Left cardiac atrium (tissue), 4 donors: ENCODE measurements at places on chromosomes 2 and 18.

GRCh38 chr2:101047774-101048173 lies 45.7 kb downstream of the RPL31 start:
- no peak for DNase-seq

DNA sequence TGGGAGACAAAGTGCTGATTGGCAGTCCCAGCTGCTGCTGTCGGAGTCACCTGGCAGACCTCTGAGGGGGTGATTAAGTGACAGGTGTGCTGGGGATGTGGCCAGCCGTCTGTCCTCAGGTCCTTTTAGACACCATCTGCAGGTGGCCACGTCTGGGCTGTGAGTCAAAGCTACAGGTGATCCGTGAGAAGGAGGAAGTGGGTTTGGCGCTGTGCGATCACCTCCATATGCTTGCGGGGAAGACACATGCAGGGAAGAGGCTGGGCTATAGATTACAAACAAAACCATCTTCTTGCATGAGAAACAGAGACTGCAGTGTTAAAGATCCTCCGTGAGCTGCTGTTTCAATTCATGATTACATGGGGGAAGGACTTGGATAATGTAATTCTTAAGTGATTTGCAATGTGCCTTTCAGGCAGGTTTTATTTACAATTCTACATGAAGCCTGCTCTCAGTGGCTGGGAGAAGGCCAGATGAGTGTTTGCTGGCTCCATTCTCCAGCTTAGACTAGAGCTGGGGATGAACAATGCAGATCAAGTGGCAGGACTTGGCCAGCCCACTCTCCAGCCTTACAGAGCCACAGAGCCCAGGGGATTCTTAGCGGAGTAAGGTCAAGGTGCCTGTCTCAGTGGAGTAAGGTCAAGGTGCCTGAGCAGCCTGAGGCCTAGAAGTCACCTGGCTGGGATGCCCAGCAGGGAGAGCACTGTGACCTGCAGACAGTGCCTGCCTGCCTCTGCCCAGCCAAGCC lies 87.8 kb downstream of the LYPD1 start:
- DNase-seq: no peak

- no peak for DNase-seq
Measured at GRCh38 chr2:217553679-217554078, 449.1 kb downstream of the TNS1 start.

DNA sequence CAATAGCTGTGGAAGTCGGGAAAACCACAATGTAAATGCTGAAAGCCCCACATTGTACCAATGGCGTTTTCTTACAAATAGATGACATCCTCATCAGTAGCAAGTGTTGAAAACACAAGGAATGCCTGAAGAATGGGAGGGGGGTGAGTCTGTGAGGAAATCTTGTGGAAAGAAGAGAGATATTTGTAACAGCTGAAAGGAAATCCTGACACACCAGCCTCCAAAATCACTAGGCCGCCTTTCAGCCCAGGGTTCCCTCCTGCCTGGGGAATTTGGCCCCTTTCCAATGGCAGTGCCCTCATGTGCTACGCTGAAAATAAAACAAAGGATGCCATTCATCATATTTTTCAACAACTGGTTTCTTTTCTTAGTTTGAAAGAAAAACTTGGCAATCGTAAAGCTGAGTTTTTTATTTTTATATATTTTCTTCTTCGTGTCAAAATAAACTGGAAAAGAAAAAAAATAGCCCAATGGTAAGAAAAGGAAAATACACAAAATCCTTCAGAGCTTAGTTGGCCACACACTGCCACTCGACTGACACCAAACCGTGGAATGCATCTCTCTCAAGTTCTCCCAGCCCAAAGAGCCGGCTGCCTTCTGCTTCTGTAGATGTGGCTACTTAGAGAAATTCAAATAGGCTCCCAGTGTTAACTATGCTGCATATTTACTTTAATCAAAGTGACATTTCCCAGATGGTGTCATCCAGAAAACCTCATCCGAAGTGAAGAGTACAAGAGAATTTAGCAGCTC lies 52.0 kb downstream of the FTCDNL1 start:
- DNase-seq: peak; percentile 31

DNA sequence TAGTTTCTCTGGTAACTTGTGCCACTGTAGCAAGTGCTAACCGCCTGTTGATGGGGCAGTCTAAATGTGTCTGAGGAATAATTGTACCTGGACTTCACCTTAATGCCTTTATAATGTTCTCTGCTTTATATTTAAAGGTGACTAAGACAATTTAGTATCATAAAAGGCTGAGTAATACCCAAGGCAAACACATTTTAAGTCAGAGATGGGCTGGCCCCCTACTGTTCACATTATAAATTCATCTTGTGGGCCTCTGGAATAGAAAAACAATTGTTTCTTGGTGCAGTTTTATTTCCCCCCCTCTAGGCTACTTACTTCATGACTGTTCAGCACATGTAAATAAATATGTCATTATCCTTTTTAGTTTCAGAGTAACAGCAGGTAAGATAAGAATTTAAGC lies 559.3 kb upstream of the PIK3C3 start:
- DNase-seq: no peak

GRCh38 chr2:44833171-44834069 lies 108.1 kb upstream of the SIX3 start:
- DNase-seq: no peak

DNA sequence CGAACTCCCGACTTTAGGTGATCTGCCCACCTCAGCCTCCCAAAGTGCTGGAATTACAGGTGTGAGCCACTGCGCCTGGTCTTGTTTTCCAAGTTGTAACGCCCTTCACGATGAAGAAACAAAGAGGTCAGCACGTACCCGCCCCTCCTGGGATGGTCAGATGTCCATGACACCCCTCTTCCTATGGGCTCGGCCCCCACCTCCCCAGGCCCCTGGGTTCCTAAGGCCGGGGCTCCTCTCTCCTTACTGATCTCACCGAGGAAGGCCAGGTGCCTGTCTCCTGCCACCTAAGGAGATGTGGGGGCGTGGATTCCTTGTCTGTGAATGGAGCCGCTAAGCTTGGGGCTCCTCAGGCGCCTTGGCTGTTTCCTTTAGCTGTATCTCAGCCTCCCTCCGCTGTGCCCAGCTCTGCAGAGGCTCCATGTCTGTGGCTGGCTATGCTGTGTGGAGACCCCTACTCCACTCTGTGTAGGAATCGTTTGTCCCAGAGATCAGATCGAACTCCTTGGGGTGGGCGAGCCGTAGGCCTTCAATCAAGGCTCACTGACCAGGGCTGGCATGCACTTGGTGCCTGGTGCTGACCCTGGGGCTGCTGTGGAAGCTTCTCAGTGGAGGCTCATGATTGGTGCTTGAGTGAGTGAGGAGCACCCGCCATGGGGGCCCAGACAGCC lies 8.8 kb downstream of the COLEC11 start:
- DNase-seq: no peak

GRCh38 chr2:209624192-209624938 lies 147.3 kb upstream of the UNC80 start:
- no peak for DNase-seq

DNA sequence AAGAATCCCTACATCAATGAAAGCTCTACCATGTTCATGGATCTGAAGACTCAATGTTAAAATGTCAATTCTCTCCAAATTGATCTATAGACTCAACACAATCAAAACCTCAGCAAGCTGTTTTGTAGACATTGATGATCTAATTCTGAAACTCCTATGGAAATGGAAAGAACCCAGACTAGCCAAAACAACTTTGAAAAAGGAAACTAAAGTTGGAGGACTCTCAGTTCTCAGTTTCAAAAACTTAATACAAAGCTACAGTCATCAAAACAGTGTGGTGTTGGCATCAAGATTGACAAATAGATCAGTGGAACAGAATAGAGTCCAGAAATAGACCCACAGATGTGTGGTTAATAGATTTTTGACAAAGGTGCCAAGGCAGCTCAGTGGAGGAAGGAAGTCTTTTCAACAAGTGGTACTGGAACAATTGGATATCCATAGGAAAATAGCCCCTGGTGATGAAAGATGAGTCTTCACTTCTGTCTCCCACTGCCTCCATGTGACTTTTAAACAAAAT lies 30.4 kb downstream of the LBH start:
- no peak for DNase-seq
